T-helper 9 cell (primary cell): ENCODE measurements at places on chromosomes 1 and 21.

GRCh38 chr1:215517441-215517891 lies 49.6 kb upstream of the KCTD3 start:
- DNase-seq = no peak

GRCh38 chr1:244955661-244956060 lies 91.3 kb upstream of the HNRNPU start:
- DNase-seq = no peak

GRCh38 chr1:53015508-53015860 lies 46.5 kb upstream of the PODN start:
- DNase-seq = no peak

DNA sequence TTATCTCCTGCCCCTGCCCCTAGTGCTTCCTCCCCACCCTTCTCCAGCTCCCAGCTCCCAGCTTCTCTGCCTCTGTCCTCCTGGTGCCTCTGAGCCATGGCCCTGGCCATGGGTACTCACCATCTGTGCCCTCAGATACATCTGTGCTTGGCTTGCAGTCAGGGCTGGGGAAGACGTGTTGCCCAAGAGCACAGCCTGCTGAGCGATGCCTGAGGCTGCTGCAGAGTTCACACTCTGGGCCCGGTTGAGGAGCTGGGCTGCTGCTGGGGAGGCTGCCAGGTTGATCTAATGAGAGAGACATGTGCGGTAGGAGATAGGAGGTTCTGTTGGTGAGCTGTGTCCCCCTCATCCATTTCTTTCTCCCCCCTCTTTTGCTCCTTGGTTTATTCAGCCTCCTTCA lies 49.4 kb upstream of the A3GALT2 start:
- no peak for DNase-seq

DNA sequence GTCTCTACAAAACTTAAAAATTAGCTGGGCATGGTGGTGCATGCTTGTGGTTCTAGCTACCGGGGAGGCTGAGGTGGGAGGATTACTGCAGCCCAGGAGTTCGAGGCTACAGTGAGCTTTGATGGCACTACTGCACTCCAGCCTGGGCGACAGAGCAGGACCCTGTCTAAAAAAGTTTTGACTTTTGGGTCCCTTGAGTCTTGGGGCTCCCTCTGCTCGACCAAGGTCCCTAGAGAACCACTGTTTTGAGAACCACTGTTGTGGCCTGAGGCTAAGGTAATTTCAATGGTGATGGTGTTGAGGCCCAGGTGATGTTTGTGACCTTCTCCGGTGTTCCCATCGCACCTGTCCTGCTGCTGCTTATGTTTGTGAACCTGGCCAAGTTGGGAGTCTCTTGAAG lies 3.1 kb upstream of the CAMTA1 start:
- DNase-seq = no peak
